ENCODE measurements at places on chromosomes 7 and 10.

DNA sequence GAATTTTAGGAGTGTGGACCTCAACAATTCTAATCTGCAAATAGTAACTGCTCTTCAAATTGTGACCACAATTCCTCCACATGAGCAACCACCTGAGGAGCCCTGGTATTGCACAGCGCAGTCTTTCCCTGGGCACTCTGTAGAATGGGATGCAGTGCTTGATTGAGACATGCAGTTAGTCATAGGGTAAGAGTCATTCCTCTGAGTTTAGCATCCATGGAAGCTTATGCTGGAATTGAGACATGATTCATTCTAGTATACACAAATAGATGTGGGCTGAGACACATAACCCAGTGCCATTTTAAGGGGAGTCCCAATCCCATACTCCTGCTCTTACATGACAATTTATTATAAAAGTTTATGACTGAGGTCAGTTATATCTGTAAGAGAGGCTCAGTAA is 582.3 kb upstream of the CNTNAP2 start:
- DNase-seq = no peak

DNA sequence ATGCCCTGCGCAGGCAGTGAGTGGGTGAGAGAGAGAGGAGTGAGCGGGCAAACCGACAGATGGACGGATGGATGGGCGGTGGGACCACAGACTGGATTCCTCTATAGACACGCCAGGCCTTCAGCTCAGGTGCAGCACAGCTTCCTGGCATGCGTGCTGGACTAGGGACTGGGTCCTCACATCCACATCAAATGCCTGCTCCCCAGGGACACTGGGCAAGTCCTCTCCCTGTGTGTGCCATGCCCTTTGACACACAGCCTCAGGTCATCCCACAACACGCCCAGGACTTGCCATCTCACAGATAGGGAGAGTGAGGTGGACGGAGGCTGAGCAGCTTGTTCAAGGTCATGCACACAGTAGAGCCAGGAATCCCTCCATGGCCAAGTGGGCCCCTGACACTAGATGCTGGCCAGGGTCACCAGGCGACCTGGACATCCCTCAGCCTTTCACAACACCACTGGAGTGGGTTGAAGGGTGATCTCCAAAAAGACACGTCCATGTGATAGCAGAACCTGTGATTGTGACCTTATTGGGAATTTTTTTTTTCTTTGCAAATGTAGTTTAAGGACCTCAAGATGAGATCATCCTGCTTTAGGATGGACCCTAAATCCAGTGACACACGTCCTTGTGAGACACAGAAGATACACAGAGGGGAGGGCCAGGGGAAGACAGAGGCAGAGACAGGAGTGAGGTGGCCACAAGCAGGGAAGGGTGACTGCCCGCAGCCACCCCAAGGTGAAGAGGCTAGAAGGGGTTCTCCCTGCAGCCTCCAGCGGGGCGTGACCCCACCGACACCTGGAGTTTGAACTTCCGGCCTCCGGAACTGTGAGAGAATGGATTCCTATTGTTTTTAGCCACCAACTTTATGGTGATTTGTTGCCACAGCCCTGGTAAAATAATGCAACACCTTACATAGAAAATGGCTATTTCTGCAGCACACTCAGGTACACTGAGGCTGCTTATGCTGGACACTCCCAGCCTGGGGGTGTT is 155.0 kb upstream of the CHST15 start:
- no peak for DNase-seq

DNA sequence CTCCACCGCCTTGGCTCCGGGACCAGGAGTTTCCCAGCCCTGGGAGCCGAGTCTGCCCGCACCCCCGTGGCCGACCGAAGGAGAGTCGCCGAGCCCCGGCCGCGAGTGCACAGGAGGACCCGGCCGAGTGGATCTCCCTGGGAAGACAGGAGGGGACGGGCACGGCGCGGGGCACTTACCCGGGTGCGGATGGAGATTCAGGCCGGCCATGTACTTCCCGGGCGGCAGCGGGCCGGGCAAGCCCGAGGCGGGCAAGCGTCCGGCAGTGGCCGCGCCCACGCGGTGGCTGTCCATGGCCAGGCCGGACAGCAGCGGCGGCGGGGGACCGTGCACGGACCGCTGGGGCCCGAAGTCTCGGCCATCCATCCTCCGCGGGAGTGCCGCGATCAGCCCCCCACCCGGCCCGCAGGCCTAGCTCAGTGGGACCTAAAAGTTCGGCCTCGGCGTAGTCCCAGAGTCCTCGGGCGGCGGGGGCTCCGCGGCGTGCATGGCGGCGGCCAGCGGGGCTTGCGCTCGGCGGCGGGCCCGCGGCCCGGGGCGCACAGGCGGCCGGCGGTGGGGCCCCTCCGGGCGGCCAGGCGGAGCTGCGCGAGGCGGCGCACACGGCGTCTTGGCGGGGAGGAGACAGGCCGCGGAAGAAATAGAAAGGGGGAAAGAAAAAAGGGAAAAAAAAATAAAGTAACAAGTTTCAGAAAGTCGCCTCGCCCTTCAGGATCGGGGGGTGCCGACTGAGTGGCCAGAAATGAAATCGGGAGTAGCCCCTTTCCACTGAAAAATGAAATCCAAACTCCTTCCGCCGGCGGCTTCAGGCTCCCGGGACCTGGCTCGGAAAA is 2.5 kb downstream of the TNRC18 start:
- no peak for DNase-seq

- no peak for DNase-seq
These were observed 14.2 kb upstream of the HPS1 start for GRCh38 chr10:98460837-98461499.

DNA sequence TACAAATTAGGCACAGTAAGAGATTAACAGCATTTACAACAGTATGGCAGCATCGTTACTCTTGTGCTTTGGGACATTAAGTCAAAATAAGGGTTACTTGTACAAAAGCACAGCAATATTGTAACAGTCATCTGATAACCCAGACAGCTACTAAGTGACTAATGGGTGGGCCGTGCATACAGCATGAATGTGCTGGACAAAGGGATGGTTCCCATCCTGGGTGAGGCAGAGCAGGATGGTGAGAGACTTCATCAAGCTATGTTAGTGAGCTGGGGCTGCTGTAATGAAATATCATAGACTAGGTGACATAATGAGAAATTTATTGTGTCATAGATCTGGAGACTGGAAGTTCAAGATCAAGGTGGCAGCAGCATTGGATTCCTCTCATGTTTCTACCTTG is 25.4 kb downstream of the EDRF1 start:
- no peak for DNase-seq

- no peak for DNase-seq
These were observed 84.6 kb downstream of the GNAT3 start for GRCh38 chr7:80427218-80427617.

DNA sequence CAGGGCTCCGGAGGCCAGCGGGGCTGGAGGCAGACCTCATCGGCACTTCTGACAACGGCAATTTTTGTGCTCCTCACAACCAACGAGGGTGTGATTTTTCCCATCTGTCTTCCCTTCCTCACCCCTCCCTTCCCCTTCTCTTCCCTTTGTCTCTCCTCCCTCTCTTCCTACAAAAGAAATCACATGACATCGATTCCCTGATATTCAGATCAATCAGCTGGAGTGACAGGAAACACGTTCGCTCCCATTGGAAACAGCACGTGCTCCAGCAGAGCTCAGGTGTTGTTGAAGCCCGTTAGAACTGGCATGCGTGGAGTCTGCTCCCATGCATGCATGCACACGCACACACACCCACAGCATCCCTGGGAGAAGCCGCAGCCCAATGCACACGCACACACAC is 222.4 kb downstream of the PTPRN2 start:
- DNase-seq = no peak

GRCh38 chr10:100779329-100779728 is 33.9 kb downstream of the PAX2 start:
- no peak for DNase-seq

DNA sequence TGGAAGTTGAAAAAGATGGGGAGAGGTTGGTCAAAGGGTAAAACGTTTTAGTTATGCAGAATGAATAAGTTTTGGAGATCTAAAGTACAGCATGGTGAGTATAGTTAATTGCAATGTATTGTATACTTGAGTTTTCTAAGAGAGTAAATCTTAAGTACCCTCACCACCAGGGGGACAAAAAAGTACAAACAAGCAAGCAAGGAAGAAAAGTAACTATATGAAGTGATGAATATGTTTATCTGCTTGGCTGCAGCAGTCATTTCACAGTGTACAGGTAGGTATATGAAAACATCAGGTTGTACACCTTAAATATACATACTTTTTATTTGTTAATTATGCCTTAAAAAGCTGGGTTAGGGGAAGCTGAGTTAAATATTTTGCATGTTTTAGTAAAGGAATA is 157.3 kb downstream of the PCLO start:
- DNase-seq = no peak

DNA sequence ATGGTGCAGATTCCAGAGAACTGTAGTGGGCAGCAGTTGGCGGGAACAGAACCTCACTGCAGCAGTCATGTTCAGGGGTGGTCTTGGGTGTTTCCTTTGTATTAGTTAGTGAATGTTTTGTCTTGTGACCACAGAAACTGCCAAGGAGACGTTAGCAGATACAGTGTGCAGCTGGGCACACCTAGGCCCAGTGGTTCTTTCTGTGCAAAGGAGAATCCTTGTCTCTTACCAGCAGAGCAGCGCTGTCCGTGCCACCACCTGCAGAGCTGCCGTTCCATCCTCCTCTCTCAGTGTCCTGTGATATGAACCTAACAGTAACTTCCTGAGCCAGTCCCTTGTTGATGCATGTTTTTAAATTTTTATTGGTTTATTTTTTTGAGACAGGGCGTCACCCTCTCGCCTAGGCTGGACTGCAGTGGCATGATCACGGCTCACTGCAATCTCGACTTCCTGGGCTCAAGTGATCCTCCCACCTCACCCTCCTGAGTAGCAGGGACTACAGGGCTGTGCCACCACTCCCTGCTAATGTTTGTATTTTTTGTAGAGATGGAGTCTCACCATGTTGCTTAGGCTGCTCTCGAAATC is 60.6 kb downstream of the WDR37 start:
- DNase-seq = no peak

- no peak for DNase-seq
These were observed 10.3 kb upstream of the OGDH start for GRCh38 chr7:44595934-44596635.

DNA sequence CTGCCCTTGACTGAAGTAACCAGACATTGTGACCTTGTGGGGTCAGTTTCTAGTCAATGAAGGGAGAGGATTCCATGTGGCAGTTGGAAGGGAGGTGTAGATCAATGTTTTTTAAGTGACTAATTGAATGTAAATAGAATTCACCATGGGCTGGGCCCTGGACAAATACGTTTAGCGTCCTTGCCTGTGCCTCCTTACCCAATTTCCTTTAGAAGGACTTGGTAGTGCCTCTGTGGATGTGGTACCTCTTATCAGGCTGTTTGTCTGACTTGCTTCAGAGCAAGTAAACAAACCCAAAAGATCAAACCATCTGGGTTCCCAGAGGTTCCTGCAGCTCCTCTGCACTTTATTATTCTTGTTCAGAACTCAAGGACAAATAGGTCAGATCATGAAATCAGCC is 4.3 kb upstream of the KAT6B start:
- no peak for DNase-seq

DNA sequence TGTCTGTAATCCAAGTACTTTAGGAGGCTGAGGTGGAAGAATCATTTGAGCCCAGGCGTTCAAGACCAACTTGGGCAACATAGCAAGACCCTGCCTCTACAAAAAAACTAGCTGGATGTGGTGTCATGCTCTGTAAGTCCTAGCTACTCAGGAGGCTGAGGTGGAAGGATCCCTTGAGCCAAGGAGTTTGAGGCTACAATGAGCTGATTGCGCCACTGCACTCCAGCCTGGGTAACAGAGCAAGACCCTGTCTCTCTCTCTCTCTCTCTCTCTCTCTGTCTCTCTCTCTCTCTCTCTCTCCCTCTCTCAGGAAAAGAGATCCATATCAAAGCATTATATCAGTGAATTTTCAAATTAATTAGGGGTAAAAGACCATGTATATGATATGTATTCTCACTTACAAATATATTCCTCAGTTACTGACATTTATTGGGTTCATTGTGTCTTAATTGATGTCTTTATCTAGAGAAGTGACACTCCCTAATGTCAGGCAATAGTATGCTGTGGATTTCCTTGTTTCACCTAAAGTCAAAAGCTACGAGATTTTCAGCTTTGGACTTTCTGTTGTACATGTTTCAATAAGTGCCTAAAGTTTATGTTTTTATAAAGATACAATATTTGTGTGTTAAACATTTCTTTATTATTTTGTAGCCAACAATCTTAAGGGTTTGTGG is 76.7 kb downstream of the SHH start:
- no peak for DNase-seq

DNA sequence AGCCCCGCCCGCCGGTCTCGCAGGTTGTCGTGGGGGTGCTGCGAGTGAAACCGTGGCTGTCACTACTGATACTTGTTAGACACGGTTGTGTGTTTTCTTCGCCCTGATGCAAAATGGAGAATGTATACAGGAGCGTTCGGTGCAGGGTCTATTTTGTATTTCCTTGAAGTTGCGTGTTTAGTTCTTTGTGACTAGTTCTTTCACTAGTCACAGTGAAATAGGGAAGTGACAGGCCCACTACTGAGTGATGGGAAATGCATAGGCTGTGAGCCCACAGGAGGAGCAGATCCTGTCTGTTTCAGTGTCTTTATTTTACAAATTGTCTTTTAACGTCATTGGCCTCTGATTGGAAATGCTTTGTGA is 675 bp downstream of the ABRAXAS2 start:
- no peak for DNase-seq

GRCh38 chr10:119283818-119284217 is 76.4 kb downstream of the GRK5 start:
- no peak for DNase-seq

GRCh38 chr7:89914711-89915110 is 239.6 kb upstream of the STEAP1 start:
- DNase-seq = no peak

- no peak for DNase-seq
These were observed 89.1 kb downstream of the CUX1 start for GRCh38 chr7:101906291-101907240.

GRCh38 chr10:125095776-125096175 is 64.6 kb downstream of the CTBP2 start:
- no peak for DNase-seq

- no peak for DNase-seq
These were observed 124.2 kb downstream of the EGFR start for GRCh38 chr7:55142919-55143600.

GRCh38 chr7:7696458-7697119 is 21.8 kb downstream of the RPA3 start:
- DNase-seq = no peak

GRCh38 chr7:41956705-41957104 is 253.8 kb upstream of the INHBA start:
- DNase-seq = no peak

GRCh38 chr10:60130130-60130579 is 223.8 kb upstream of the CCDC6 start:
- no peak for DNase-seq
